ENCODE measurements at places on chromosomes 2 and 18.

DNA sequence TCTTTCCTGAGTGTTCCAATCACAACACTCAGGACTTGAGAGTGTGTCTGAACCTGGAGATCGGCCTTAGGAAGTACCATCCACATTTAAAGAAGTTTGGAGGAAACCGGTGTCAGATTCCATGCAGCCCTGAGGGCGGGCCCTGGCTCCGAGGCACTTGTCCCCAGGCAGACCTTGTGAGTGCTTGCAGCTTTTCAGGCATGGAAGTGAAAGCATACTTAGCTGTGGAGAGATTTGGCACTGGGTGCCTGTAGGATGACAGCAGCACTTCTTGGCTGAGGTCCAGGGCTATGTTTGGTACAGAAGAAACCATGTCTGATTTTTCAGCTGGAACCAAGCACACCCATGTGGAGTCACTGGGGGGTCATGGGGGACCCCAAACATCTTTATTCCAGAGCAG is 230.8 kb downstream of the SEPTIN10 start:
- peak; percentile 78 for DNase-seq

- DNase-seq: no peak
Observed at GRCh38 chr2:4381049-4381448, 677.7 kb downstream of the DCDC2C start.

- no peak for DNase-seq
Observed at GRCh38 chr2:20590704-20591515, 60.0 kb downstream of the HS1BP3 start.

DNA sequence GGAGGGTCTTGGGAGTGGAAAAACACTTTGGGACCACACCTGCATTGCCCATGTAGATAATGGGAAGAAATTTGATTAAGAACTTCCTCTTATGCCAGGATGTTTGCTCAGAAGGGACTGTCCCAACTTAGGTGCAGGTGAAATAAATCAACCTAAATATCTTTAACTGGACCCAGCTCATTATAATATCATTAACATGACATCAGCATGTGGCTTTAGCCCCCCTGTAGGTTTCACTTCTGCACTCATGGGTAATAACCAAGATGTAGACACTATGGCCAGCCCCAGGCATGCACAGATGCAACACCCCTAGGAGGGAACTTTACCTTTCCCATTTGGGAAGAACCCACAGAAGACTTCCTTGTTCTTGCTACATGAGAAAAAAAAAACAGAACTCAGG is 227.4 kb upstream of the ZNF804A start:
- DNase-seq: no peak

DNA sequence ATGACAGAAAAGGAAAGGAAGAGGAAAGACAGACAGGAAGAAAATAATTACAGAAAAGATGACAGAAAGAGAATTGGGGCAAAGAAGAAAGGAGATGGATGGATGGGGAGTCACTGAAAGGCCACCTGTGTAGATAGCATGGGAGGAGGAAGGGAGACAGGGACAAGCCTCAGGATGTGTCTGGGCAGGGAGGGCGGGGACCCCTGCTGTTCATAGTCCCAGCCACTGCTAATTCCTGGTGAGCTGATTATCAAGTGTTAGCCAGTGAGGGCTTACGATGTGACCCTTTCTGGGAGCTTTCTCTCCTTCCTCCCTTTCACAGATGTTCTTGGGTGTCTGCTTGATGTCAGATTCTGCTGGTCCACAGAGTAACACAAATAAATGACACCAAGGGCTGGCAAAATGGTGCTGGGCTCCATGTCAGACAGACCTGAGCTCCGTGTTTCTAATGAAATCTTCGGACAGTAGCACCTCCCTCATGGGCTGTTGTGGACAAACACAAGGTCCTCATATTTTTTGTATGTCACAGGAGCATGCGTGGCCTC is 13.6 kb downstream of the FHOD3 start:
- DNase-seq: no peak

GRCh38 chr2:111100765-111101162 is 19.9 kb upstream of the BCL2L11 start:
- no peak for DNase-seq

- no peak for DNase-seq
Observed at GRCh38 chr2:96957244-96957643, 29.1 kb downstream of the FAM178B start.

DNA sequence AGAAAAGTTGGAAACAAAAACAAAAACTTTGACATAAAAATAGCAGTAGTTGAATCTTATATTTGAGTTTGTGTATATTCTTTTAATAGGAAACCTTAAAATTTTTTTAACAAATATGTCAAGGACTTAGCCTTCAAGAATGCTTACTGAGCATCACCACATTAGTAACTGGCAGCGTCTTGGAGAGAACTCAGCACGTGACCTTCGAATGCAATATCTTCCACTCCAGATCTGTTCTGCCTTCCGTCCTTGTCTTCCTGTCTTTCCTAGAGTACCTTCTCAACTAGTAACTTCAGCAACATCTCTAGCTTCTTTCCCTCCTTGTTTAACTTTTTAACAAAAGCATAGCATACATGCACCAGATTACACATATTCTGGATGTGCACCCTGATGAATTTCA is 972 bp downstream of the RSAD2 start:
- DNase-seq: no peak

Data from ureter (tissue), 1 donor.